ENCODE measurements at places on chromosomes 2 and 18.

DNA sequence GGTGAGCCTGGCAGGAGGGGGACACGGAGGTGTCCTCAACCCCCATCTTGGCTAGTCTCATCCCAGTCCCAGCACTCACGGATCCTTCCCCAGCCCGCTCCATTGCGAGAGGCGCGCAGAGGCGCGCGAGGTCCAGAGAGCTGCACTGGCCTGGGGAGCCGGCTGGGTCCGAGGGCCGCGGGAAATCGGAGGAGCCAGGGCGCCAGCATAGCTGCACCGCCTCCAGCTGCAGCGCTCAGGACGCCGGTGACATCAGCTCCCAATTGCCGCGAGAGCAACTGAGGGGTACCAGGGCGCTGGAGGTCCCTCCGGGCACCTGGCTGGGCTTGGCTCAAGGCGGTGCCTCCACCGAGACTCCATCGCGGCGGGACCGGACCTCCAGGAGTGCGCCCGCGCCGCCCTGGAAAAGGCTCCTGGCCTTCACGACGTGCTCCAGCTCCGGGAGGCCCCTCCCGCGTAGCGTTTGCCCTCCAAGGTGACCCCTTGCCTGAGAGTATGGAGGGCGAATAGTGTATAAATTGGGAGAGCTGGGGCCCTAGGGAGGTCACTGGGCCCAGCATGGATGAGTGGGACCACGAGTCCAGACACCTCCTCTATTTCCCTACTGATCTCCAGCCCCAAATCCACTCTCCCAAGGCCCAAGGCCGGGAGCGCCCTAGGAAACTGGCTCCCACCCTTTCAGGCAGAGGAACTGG is 5.5 kb downstream of the RTKN start:
- DNase-seq, result no peak

DNA sequence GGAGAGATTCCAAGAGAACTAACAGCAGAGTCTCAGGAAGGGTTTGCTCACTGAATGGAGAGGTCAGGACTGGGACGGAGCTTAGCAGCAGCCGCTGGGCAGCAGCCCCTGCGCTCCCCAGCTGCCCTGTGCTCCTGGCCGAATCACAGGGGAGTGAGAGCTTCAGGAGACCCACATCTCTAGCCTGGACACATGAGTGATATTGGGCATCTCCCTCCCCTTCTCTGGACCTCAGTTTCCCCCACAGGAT is 511 bp downstream of the MATN3 start:
- DNase-seq, result no peak

DNA sequence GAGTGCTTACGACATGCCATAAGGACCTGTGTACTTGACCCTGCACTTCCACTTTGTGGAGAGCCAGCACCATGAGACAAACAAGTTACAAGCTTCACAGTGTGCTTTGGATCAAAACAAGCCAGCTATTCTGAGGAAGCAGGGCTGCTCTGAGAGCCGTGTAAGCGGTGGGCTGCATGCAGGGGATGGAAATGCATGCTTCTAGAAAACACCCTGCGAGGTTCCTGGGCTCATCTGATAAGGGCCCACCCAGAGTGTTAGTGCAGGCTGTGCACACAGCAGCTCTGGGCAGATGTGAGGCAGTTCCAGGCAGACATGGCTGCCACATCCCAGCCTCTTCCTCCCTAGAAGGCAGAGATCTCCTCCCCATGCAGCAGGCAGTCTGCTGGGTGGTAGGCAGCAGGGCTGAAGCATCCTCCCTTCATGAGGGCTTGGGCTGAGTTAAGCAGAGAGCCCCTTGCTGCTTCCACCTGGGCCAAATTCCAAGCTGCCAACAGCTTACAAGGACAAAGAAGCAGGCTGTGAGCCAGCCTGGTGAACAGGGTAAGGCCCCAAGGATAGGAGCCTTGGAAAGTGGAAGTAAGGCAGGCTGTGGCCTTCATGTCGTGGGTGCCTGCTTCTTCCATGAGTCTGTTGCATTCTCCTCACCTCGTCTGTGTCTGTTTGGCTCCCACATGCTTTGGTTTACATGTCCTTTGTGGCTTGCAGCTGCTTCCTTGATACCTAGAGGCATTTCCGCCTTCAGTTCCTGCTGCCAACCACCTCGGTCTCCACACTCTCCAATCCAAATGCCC is 7.7 kb downstream of the PSD4 start:
- no peak for DNase-seq

DNA sequence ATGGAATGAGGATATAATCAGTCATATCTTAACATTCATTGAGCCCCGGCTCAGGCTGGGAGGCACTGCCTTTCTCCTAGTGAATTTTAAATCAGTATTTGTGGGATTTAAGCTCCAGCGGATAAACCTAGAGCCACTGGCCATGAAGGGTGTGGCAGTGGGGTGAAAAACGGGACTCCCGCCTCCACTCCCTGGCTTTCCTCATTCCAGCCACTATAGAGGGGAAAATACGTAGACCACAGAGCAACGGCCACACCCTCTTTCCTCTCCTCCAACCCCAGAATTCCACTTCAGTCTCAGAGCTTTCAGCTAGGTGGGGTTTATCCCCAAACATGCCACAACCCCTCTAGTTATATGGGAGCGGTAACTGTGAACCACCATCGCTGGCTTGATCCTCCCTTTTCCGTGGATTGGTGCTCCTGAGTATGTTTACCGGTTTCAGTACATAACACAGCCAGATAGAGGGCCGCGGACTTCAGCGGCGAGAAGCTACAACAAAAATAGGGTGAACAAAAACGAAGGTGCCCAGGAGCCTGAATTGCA is 70.6 kb upstream of the ITGB6 start:
- no peak for DNase-seq

DNA sequence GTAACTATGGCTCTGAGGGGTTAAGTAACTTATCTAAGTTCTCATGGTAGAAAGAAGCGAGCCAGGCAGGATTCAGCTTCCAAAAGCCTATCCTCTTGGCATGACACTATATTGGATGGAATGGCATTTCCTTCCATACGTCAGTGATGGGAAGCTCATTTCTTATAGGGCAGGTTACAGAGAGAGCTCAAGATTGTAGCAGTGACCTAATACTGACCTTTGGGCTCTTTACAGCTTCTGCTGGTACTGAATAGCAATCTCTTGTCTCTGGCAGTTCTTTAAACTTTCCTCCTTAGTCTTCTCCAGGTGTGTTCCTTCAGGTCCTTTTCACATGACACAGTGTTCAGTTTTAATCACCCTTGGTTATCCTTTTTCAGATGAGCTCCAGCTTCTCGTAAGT is 133.0 kb downstream of the HRH4 start:
- DNase-seq, result no peak

GRCh38 chr2:44884231-44884630 is 57.3 kb upstream of the SIX3 start:
- DNase-seq, result no peak

DNA sequence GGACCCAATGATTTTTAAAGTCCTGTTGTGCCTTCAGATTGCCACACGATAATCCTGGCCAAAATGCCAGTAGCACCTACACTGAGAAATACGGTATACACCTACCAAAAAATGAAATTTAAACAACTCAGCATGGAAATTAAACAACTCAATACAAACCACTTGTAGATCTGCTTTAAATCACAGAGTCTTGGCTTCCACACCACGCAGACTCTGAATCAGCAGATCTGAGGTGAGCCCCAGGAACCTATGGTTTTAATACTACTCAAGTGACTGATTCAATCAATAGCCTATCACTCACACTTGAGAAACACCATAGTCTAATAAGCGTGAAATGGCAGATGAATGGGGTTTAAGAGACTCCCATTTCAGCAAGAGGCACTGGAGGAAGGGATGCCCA is 46.9 kb downstream of the MAP4K3 start:
- DNase-seq, result no peak

DNA sequence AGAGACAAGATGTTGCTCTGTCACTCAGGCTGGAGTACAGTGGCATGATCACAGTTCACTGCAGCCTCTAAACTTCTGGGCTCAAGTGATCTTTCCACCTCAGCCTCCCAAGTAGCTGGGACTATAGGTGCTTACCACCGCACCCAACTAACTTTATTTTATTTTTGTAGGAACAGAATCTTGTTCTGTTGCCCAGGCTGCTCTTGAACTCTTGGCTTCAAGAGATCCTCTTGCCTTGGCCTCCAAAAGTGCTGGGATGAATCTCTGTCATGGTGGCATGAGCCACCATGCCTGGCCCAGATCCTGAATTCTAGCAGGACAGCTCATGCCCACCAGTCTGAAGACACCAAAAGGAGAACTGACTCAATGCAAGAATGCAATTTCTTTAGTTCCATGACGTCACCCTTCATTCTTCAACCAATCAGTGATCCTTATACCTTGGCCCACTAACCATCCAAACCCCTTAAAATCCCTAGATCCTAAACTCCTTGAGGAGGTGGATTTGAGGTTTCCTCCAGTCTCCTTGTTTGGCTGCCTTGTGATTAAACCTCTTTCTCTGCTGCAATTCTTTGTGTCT is 25.6 kb upstream of the CXXC1 start:
- DNase-seq, result no peak

DNA sequence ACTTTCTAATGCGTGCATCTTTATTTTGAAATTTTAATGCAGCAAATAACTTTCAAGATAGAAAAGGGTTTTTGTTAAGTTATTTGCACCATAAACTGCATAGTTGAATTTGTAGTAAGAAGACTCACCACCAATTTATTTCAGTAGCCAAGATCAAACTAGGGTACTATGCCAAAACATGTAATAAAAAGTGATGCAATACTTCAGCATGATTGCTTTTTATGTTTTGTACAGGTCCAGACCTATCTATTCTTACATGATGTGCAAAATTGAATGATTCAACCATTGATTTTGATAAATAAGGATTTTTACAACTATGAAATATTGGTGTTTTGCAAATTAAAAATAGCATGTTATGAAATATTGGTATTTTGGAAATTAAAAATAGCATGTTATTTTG is 26.7 kb downstream of the AGPS start:
- DNase-seq, result no peak

DNA sequence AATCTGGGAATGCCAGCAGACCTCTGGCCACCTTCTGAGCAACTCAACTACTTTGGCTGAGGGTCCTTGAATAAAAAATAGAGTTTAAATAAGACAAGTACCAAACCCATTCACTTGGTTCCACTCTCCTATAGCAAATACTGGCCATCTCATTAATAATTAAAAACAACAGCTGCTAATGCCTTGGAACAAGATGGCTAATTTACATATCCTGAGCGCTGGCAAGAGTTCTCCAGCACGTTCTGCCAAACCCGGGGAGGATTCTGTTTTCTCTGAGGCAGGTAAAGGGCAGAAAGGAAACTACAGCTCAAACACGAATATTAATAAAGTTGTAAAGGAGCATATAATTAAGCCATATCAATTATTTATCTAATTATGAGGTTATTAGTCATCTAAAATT is 1123.7 kb downstream of the TDRD15 start:
- DNase-seq, result no peak
